ENCODE measurements at places on chromosomes 6 and 20.

DNA sequence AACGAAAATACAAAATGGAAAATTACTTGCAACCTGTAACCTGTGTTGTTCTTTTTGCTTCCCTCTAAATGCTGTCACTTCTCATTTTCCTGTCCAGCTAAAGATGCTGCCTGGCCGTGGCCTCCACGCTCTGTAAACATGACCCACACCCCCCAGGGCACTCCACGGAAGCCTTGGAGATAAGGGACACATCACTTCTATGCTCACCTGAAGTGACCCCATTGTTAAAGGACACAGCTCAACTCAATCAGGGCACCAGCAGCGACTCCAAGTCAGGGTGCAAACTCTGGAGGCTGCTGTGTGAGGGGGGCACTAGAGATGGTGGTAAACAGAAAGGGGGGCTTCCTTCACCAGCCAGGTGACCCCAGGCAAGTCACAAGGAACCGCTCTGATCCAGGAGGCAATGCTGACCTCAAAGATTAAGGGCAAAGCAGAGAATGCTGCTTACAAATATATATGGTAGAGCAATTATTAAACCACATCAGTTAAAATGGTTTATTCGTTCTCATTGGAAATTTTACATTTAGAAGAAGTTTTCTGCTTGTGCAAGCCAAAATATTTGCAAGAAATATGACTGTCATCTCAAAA lies 13.2 kb downstream of the DIDO1 start:
- DNase-seq, result no peak

- DNase-seq, result no peak
Measured at GRCh38 chr20:33160681-33161080, 7.3 kb upstream of the BPIFA2 start.

GRCh38 chr6:128242765-128243403 lies 277.5 kb downstream of the PTPRK start:
- no peak for DNase-seq

GRCh38 chr6:23940466-23940865 lies 185.5 kb upstream of the NRSN1 start:
- DNase-seq, result no peak

DNA sequence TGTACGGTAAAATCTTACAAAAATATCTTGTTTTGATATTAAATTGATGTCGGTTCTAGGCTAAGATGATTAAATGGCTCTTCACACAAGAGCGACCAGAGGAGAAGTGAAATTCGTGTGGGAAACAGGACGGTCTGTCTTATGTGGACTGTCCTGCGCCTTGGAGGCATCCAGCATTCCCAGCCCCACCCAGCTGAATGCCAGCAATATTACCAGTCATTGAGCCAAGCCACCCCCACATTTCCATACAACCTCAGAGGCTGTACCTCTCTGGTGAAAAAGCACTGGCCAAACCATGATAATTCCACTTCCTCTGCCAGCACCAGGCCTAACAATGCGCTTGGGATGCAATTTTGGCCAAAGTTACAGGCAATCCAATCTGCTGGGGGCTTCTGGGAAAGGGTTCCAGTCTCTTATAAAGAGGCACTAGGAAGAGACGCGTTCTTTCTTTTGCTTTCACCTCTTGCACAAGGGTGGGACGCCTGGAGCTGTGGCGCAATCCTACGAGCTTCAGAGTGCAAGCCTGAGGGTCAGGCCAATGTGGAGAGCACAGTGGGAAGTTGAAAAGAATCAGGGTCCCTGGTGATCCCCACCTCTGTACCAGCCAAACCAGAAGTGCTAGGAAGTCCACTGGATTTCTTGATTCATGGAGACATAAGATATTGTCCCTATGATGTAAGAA lies 213.1 kb downstream of the PREX1 start:
- no peak for DNase-seq

DNA sequence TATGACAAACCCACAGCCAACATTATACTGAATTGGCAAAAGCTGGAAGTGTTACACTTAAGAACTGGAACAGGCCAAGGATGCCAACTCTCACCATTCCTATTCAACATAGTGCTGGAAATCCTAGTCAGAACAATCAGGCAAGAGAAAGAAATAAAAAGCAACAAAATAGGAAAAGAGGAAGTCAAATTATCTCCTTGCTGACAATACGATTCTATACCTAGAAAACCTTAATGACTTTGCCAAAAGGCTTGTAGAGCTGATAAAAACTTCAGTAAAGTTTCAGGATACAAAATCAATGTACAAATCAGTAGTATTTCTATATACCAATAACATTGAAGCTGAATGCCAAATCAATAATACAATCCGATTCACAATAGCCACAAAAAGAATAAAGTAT lies 32.4 kb downstream of the OR5V1 start:
- no peak for DNase-seq

GRCh38 chr6:166307082-166308032 lies 835 bp downstream of the PRR18 start:
- no peak for DNase-seq

GRCh38 chr6:143332153-143332845 lies 118.2 kb downstream of the ADAT2 start:
- DNase-seq, result no peak

DNA sequence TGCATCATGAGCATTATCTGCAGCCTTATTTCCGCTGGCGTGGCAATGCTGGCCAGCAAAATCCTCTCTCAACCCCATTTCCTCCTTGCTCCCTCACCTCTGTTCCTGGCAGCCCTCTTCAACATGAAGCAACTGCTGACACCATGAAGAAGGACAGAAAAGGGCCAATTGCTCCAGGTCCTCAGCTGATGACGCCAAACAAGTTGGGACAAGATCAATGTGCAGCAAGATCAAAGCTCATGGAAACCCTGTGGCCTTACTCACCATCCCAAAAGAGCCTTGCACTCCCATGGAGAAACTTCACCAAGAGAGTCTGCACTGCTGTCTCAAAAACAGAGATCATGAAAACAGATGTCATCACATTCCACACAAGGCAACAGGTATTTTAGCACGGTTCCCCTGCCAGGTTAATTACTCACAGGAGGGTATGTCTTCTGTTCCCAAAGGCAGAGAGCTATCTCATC lies 7.4 kb downstream of the GFOD1 start:
- no peak for DNase-seq

DNA sequence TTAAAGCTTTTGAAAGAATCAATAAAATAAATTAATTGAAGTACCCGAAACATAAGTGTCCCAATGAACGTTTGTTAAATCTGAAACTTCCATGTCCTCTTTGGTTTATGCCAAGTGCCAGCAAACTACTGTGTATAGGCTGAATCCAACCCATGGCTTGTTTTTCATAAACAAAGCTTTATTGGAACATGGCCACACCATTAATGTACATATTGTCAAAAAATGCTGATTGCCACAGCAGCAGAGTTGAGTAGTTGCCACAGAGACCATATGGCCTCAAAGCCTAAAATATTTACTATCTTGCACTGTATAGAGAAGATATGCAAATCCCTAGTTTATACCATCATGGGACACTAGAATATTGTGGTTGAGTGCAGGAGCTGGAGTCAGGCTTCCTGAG lies 406.1 kb downstream of the MAFB start:
- DNase-seq, result no peak

GRCh38 chr6:35287671-35288396 lies 9.8 kb upstream of the DEF6 start:
- DNase-seq, result no peak

DNA sequence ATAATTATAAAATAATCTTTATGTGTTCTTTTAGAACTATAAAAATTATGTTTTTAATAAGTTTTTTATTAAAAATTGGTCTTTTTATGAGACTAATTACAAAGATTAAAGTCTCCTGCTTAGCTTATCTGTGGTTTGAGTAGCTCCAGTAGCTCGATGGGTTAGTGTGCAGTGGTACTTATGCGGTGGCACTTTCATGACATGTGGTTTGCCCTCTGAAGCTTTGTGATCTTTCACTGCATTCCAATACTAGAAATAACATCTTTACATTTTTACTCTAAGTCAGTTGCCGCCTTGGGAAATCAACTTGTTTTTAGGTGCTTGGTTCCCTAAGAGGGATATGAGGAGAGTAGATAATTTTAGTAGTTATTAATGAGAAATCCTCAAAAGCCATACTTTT lies 699.5 kb upstream of the FLRT3 start:
- DNase-seq, result no peak

Measured in stimulated activated CD8-positive, alpha-beta memory T cell treated with anti-CD3 and anti-CD28 coated beads, Interleukin-4, amount 100 ng/mL, for 1 hour (primary cell).